ENCODE measurements at places on chromosomes 4 and X. TPM values are rescaled to one million over a fixed set of nuclear protein-coding genes. Genes with fewer than 3 reads are reported as not detected.

Gene ASB12
- total RNA-seq = not detected

Gene BCLAF3
- 5.1 TPM for total RNA-seq

Gene CSAG3
- total RNA-seq = 2.6 TPM

Gene SPANXA1
- total RNA-seq = not detected

Gene USP26
- not detected for total RNA-seq

Gene TLR6
- total RNA-seq = 2.8 TPM

Gene TCEAL7
- 5.2 TPM for total RNA-seq

Gene OSTC
- total RNA-seq = 231 TPM

All from M059J (cell line).